ENCODE measurements at places on chromosomes 7 and 10.

GRCh38 chr10:10078446-10078845 is 939.2 kb upstream of the CELF2 start:
- no peak for DNase-seq

DNA sequence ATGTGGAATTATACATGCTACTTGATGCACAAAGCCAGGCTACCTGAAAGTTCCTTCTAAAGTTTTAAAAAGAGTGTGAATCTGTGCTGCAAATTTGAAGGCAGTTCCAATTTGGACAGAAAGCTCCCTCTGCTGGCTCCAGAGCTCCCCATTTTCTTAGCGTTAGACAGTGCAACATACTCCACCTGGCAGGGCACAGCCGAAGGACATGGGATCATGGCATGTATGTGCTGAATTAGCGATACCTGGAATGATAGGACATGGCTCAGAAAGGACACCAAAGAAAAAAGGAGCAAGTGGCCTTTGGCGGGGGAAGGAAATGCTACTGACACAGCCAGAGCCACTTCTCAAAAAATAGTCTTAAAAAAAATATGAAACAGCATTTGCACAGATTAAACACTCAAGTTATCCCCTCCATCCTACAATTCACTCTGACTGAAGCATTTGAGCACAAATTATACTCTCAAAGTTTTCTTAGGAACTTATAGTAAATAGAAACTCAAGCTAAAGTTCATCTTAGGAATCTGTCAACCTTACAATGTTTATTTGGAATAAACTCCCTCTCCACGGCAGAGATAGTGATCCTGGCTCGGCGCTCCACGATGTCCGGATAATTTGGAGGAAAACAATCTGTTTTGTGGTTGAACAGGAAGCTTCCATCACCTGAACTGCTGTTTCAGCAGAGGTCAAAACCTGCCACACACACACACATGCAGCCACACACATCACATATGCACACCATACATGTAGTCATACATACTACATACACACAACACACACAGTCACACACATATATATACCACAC is 80.0 kb downstream of the C7orf25 start:
- DNase-seq = peak; percentile 43

- no peak for DNase-seq
Observed at GRCh38 chr10:30583778-30584415, 45.7 kb downstream of the LYZL2 start.

DNA sequence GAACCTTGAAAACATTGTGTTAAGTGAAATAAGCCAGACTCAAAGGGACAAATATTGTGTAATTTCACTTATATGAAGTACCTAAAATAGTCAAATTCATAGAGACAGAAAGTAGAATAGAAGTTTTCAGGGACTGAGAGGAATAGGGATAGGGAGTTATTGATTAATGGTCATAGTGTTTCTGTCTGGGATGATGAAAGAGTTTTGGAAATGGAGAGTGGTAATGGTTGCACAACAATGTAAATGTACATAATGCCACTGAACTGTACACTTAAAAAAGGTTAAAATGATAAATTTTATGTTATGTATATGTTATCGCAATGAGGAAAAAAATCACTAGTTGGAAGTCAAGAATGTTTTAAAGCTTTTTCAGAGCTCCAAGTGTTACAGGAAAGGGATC is 33.5 kb upstream of the IMMP2L start:
- no peak for DNase-seq

- DNase-seq = no peak
Observed at GRCh38 chr7:90853205-90853604, 257.1 kb downstream of the CDK14 start.

- no peak for DNase-seq
Observed at GRCh38 chr10:1375346-1376170, 319.4 kb downstream of the WDR37 start.

DNA sequence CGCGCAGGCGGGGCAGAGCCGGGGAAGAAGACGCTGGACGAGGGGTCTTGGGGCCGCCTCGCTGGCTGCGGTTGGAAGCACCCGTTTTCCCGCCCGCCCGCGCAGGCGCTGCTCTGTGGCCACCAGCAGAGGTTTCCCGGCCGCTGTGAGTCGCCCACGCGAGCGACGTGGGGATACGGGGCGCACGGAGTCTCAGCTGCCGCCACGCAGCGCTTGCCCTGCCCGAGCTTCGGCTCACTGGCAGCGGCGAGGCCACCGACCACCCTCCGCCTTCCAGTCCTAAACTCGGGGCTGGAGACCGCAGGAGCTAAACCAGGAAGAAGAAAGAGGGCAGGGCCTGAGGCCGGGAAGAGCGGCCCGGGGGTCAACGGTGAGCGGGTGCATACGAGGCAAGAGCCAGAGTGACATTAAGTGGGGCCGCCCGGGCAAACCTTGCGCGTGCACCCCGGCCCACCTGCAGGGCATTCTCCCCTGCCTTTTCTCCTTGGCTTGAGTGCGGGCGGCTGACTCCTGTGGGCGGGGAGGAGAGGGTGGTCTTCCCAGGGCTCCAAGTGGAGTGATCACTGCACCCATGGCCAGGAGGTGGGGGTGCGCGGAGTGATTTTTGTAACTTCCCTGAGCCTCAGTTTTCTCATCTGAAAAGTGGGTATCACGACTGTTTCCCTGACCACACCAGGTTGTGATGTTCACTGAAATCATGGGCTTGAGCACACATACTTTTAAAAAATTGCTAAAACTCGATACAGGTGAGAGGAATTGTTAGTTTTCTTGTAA is 7.1 kb upstream of the EMX2 start:
- peak; percentile 45 for DNase-seq

- DNase-seq = no peak
Observed at GRCh38 chr10:126081841-126082466, 185.6 kb downstream of the FANK1 start.

DNA sequence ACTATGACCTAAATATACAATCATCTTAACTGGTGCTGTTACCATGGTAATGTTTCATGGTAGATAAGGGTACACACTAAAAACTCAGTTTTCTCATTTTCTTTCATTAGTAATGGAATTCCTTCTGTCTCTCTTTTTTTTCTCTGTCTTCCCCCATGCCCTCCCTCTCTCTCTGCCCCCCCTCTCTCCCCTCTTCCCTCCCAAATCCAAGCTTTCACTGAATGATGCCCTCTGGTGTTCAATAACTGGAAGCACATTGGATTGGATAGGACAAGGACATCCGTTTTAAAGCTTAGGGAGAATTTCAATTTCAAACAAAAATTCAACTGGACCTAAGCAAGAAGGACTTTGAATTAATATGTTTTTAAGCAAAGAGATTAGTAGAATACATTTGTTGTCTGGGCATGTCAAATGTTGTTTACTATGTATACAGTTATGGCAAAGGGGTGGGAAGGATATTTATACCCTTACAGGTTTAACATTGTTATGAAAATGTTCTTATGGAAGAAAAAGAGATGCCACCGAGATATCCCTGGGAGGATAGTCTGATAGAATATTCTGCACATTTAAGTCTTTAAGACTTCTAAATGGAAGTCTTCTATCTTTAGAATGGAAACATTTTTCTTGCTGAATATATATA is 6.1 kb downstream of the CHRM2 start:
- no peak for DNase-seq

- DNase-seq = peak; percentile 97
Observed at GRCh38 chr10:119687192-119688032, 36.2 kb downstream of the BAG3 start.

DNA sequence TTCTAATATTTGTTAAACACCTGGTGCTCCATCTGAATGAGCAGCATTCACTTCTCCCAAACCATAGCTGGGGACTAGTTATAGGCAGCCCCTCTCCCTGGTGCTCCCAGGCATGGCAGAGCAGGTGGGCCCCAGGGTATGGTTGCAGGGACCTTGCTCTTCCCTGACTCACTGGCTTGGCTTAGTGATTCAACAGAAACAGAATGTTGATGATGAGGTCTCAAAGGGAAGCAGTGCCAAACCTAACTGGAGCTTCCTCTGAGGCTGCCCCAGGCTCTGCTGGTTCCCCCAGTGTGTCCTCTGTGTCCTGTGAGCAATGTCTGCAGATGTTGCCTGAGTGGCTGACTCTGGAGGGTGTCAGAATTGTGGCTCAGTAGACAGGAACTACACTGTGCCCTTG is 3.7 kb downstream of the GPR26 start:
- no peak for DNase-seq

DNA sequence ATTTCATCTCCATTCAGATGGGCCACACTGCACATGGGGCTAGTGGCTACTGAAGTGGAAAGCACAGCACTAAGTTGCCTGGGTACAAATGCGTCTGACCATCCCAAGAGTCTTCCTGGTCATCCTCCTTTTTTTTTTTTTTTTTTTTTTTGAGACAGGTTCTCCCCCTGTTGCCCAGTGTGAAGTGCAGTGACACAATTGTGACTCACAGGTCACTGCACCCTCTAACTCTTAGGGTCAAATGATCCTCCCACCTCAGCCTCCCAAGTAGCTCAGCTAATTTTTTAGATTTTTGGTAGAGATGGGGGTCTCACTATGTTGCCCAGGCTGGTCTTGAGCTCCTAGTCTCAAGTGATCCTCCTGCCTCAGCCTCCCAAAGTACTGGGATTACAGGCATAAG is 3.4 kb upstream of the TRRAP start:
- no peak for DNase-seq

DNA sequence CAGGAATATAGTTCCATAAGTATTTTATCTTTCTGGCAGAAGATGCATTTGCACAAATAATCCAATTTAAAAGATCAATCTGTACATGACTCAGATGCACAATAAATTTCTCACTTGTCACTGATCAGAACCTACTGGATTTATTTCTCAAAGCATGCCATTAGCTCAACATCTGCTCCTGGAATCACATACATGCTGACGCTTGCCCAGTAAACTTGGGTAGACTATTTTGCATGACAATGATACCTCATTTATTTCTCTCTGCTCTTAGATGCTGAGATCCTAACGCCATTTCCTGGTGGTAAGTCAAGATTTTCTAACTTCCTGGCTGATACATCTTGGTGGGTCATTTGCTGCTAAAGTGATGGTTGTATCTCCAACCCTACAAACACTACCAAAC is 33.8 kb upstream of the C10orf120 start:
- no peak for DNase-seq

DNA sequence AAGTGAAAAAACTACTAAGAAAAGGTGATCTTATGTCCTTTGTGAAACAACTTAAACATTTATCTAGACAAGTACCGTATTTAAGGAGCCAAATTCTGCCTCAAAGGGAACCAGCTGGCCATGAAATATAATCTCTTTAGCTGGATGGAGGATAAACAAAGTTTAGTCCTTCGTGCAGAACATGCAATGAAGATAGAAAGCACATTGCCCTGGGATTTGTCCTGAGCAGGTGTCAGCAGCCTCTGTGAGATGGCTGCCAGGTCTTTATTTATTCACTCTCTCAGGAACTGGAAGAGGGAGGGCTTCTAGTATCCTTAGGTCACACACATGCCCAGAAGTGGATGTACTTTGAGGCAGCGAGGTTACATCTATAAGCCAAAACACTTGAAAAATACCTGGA is 57.4 kb upstream of the CASD1 start:
- DNase-seq = no peak

GRCh38 chr7:128190051-128190647 is 50.9 kb upstream of the LEP start:
- DNase-seq = peak; percentile 24

- DNase-seq = no peak
Observed at GRCh38 chr7:141785706-141786552, 4.1 kb upstream of the TAS2R5 start.

GRCh38 chr10:16960551-16960950 is 143.3 kb upstream of the RSU1 start:
- DNase-seq = no peak

DNA sequence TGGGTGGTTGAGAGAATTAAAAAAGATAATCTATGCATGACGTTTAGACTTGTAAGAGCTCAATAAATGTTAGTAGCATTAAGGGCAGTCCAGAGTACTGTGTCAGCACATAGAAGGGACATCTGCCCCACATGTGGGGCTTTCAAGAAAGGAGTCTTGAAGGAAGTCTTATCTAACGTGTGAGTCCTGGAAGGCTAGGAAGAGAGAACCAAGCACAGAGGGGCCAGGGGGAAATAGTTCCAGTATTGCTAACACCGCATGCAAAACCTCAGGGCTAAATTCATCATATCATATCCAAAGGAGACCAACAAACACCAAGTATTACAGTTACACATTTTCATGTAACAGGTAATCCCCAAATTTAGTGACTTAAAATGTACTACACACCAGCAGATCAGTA is 122.7 kb downstream of the AOAH start:
- DNase-seq = no peak

- no peak for DNase-seq
Observed at GRCh38 chr7:55185321-55185802, 166.5 kb downstream of the EGFR start.

GRCh38 chr10:77664008-77664407 is 26.4 kb upstream of the KCNMA1 start:
- DNase-seq = no peak

DNA sequence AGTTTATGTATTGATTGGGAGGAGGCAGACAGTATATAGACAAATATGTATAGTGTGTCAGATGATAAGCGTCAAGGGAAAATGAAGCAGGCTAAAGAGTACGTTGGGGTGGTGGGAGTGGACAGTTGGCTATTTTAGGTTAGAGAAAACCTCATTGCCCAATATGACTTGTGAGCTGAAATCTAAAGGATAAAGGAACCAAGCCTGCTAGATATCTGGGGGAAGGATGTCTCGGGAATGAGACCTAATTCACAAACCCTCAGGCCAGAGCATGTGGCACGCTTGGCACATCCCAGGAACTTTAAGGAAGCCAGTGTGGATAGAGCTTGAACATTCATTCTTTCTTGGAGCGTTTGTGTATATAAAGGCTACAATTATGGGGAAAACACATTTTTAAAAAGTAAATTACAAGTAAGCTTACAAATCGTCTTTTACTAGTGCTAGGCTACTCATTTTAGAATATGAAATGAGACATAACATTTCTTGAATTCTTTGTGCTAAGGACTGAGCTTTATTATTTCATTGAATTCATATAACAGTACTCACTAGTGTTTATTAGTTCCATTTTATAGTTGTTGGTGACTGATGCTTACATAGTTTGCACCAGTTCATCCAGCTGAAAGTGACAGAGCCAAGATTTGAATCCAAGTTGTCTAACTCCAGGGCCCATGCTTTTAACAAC is 9.7 kb downstream of the FHIP2A start:
- no peak for DNase-seq

- no peak for DNase-seq
Observed at GRCh38 chr7:143372070-143372469, 9.1 kb upstream of the ZYX start.

GRCh38 chr7:105060923-105061322 is 46.9 kb downstream of the KMT2E start:
- DNase-seq = no peak

GRCh38 chr7:139655305-139655704 is 122.5 kb downstream of the HIPK2 start:
- no peak for DNase-seq

Data from H9 (cell line).